ENCODE measurements at places on chromosomes 11 and 22. TPM values are rescaled to one million over a fixed set of nuclear protein-coding genes. Genes with fewer than 3 reads are reported as not detected.

- no peak for DNase-seq
- no peak overlapping the region for H3K27ac ChIP-seq
- peaks cover 96% of the 10 kb centered on the region for H3K36me3 ChIP-seq
- H3K4me3 ChIP-seq: no peak overlapping the region
- no peaks in the 10 kb centered on the region for H3K4me1 ChIP-seq
- no peaks in the 10 kb centered on the region for H3K27me3 ChIP-seq
Observed at GRCh38 chr11:103079833-103080232, 12.1 kb downstream of the DCUN1D5 start.

DNA sequence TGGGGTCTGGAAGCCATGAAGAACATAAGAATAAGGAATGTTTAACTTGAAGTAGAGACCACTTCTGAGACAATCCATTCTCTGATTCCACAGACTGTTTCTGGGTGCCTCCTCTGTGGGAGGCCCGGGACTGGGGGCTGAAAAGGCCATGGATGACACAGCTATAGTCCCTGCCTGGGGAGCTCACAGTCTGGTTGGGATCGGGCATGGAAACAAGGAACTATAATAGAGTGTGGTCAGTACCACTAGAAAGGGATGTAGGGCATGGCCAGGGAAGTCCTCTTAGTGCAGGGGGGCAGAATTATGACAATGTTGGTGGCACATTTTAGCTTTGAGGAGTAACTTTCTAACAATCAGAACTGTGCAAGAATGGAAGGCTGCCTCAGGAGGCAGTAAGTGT is 9.2 kb upstream of the KCNE3 start:
- no peak overlapping the region for H3K4me3 ChIP-seq
- no peaks in the 10 kb centered on the region for H3K27me3 ChIP-seq
- H3K4me1 ChIP-seq: no peaks in the 10 kb centered on the region
- no peak overlapping the region for H3K27ac ChIP-seq
- H3K36me3 ChIP-seq: no peaks in the 10 kb centered on the region

DNA sequence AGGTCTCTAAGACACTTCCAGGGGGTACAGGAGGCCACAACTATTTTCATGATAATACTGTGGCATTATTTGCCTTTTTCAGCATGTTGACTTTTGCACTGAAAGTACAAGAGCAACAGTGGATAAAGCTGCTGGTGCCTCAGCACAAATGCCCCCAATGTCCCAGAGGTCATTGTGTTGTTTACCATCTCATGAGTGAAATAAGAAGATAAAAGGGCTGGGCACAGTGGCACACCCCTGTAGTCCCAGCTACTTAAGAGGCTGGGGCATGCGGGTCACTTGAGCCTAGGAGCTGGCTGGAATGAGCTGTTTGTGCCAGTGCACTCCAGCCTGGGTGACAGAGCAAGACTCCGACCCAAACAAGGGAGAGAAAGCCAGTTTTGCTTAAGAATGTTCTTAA is 72.6 kb upstream of the RAB1B start:
- no peak for DNase-seq
- H3K4me3 ChIP-seq: no peak overlapping the region
- peaks cover 3% of the 10 kb centered on the region for H3K4me1 ChIP-seq

GRCh38 chr11:96102664-96103078 is 178.8 kb upstream of the MTMR2 start:
- no peaks in the 10 kb centered on the region for H3K4me1 ChIP-seq
- no peak for DNase-seq
- no peak overlapping the region for H3K4me3 ChIP-seq
- H3K36me3 ChIP-seq: no peaks in the 10 kb centered on the region

- no peaks in the 10 kb centered on the region for H3K36me3 ChIP-seq
- no peaks in the 10 kb centered on the region for H3K27me3 ChIP-seq
- H3K4me3 ChIP-seq: no peak overlapping the region
- no peaks in the 10 kb centered on the region for H3K4me1 ChIP-seq
Observed at GRCh38 chr11:70524096-70524922, 126.0 kb downstream of the CTTN start.

DNA sequence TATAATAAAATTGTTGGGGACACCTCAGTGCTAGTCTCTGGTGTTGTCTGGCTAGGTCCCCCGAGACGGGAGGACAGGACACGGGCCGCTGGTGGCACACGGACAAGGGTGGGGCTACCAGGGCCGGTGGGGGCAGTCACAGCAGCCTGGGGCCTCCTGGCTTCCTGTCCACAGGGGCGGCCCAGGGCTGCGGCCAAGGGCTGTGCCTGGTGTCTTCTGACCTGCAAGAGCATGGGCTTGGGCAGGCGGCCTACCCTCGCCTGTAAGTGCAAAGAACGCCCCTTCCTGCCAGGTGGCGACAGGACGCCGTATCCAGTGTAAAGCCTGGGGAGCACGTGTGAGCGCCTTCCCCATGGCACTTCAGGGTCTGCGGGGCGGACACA is 3.6 kb downstream of the LRFN4 start:
- H3K4me3 ChIP-seq: no peak overlapping the region
- no peak overlapping the region for H3K27ac ChIP-seq
- no peaks in the 10 kb centered on the region for H3K36me3 ChIP-seq
- H3K4me1 ChIP-seq: no peaks in the 10 kb centered on the region
- peak; percentile 74 for DNase-seq
- H3K27me3 ChIP-seq: no peaks in the 10 kb centered on the region

GRCh38 chr11:89922195-89922660 is at the start of gene TRIM49D1:
Gene TRIM49D1 (minus strand): TSS chr11:89922245. CDS start chr11:89917710, 4,535 bp downstream.
- H3K27me3 ChIP-seq: no peaks in the 10 kb centered on the region
- H3K27ac ChIP-seq: no peak within 1 kb of the TSS
- DNase-seq: peak; percentile 25

Gene MRGPRX3
- not detected for total RNA-seq

Gene SPCS2
- total RNA-seq: 141 TPM

Gene NXPE2
- total RNA-seq: 0.11 TPM

DNA sequence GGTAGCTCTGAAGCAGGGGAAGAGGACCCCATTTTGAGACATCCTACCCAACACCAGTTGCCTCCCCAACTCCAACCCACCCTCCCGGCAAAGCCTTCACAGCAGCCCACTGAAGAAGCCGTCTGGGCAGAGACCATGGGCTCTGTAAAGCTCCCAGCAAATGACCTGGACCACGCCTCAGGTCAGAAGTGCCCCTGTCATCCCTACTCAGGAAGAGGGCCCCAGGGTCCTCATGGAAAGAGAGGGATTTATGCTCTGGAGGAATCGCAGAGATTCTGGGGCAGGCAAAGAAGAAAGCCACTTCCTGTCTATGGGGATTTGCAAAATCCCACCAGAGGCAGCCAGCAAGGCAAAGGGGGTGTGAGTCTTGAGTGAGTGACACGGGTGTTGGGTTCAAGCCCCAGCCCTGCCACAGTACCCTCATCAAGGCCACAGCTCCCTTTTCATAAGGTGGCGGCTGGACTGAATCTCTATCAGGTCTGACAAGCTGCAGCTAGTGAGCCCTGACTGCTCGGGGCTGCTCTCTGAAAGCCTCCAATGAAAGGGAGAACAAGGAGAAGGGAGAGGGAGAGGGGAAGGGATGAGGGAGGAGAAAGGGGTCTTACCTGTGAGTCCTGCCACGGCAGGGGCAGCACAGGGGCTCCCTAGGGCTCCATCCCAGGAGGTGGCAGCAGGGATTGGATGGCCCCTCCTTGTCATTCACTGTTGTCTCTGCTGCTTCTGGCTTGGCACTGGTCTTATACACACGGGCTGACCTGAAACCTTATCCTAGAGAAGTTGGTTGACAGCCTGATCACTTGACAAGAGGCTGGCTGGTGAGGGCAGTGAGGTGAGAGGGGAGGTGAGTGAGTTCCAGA is at the start of gene UCP3:
TSS of gene UCP3 (minus strand) at position 713 of the 857 bp plus-strand sequence. CDS start 2,043 bp downstream, outside the sequence.
- no peaks in the 10 kb centered on the region for H3K36me3 ChIP-seq
- H3K4me1 ChIP-seq: no peaks in the 10 kb centered on the region
- no peaks in the 10 kb centered on the region for H3K27me3 ChIP-seq
- no peak within 1 kb of the TSS for H3K4me3 ChIP-seq
